Stimulated activated CD4-positive, alpha-beta T cell treated with anti-CD3 and anti-CD28 coated beads, Interleukin-1b, Interleukin-23, amount 100 ng/mL, for 1 hour (primary cell): ENCODE measurements at places on chromosomes 3 and 15.

DNA sequence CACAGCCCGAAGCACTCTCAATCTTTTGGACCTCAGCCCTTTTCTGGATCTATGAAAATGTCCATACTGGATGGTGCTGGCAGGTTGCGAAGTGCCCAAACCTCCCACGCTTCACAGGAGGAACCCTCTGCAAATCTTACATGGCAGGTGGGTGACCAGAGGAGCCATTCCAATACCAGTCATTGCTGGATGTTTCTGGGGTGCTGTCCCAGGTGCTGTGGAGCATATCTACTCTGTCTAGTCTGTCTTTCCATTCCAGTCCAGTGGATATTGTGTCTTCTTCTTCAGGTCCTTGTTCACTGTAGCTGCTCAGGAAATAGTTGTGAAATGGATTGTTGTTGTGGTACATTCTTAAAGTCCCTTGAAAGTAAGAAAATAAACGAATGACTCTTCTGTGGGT, 10.7 kb upstream of the ADIPOQ start:
- DNase-seq, result no peak

GRCh38 chr15:77797270-77797669, 164.6 kb upstream of the LINGO1 start:
- no peak for DNase-seq

- DNase-seq, result no peak
Measured at GRCh38 chr3:78260388-78260787, 1220.5 kb downstream of the ROBO2 start.

DNA sequence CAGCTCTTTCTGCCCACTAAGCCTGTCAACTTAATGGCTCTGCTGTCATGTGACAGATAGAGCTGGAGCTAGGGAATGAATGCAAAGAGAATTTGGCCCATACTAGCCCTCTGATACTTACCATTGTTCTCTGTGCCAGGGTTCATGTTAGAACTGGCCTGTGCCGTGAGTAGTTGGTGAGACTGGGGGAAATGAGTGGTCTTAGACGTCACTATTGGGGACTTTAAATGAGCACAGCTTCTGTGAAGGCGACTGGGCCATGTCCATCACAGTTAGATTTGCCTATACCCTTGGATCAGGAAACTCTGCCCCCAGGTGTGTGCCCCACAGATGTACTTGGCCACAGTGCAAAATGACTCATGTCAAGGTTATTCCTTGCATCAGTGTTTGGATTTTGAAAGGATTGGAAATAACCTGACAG, 124.9 kb downstream of the PTPRG start:
- DNase-seq, result no peak

- no peak for DNase-seq
Measured at GRCh38 chr3:30098653-30099455, 507.5 kb upstream of the TGFBR2 start.

DNA sequence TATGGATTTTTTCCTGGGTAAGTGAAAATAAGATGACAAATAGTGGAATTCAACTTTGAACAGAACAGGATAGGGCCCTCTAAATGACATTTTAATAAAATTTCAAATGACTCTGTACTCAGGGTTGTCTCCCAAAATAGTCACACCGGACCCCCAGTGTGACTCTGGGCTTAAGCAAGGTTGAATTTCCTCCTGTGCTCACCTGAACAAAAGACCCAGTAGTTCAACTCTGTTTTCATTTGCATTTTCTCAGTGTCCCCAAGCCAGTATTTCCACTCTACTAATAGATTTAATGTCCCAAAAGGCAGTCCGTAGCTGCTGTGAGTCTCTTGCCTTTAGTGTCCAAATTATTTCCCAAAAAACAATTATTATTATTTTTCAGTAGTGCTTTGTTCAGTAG, 296.6 kb downstream of the PLOD2 start:
- DNase-seq, result no peak

- no peak for DNase-seq
Measured at GRCh38 chr15:61099020-61099810, 129.9 kb downstream of the RORA start.

DNA sequence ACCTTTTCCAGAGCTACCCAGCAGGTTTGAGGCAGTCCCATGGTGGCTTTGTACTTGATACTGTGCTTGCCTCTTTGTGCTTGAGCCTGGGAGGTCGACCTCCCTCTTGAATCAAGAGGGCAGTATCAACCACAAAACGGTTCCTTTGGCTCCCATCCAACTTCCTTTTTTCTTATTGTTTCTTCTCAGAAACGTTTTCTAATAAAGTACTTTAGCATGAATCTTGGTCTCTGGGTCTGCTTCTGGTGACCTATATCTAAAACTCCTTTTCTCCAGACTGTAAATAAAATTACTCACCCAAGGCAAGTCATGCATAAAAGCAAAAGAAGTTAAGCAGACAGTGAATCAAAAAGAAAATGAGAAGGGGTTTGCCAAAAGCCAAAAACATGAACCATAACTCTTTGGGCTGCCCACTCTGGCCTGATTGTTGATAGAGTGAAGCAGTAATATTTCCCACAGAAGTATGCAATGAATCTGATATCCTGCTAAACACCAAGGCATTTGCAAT, 112.2 kb upstream of the SLC4A7 start:
- DNase-seq, result no peak

GRCh38 chr3:170307671-170308405, 49.7 kb upstream of the SKIL start:
- no peak for DNase-seq

- no peak for DNase-seq
Measured at GRCh38 chr3:44674211-44674610, 25.7 kb downstream of the ZNF35 start.

GRCh38 chr3:23164746-23165145, 38.4 kb upstream of the UBE2E2 start:
- DNase-seq, result no peak

- DNase-seq, result no peak
Measured at GRCh38 chr3:158780766-158781165, 21.1 kb upstream of the MFSD1 start.

GRCh38 chr15:80208758-80209734, 43.0 kb downstream of the CTXND1 start:
- DNase-seq, result no peak

- DNase-seq, result no peak
Measured at GRCh38 chr3:30293621-30294240, 312.7 kb upstream of the TGFBR2 start.

DNA sequence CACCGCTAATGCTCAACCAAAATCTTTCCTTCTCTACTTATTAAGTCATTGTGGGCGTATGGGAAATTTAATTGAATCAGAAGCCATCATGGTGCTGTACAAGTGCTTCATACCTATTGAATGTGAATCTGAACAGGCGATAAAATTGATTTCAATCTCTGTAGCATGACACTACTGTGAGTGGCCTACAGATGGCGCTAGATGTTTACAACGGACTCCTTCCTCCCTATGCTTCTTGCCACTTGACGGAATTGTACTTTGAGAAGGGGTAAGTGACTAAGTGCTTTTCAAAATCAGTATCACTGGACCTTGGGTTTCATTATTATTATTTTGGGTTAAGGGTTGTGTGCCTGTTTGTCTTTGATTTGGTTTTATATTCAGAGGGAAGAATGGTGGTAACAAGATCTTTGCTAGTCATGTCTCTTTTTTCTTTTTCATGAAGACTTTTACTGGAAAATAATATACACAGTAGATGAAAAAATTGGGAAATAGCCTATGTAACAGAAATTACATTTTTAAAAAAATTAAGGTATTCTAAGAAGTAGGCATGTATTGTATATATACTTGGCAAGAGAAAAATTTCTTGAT, 35.4 kb downstream of the ACP3 start:
- DNase-seq, result peak; percentile 23

GRCh38 chr3:174775603-174776002, 83.5 kb upstream of the NAALADL2 start:
- DNase-seq, result no peak

- no peak for DNase-seq
Measured at GRCh38 chr15:49101536-49101935, 53.9 kb downstream of the COPS2 start.

GRCh38 chr15:94606286-94606685, 374.9 kb downstream of the MCTP2 start:
- DNase-seq, result no peak

GRCh38 chr3:42991341-42992315, 12.5 kb downstream of the GASK1A start:
- DNase-seq, result no peak

DNA sequence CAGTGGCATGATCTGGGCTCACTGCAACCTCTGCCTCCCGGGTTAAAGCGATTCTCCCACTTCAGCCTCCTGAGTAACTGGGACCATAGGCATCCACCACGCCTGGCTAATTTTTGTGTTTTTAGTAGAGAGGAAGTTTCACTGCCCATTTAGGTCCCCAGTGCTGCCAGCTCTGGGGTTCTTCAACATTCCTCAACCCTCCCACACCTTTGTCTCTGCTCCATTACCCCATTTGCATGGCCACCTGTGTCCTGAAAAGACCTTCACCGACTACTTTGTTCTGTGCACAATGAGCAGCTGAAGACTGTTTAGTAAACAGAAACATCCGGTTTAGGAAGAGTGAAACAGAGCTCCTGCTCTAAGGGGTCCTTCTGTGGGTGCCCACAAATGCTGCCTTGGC, 92.0 kb downstream of the FAM43A start:
- DNase-seq, result no peak

DNA sequence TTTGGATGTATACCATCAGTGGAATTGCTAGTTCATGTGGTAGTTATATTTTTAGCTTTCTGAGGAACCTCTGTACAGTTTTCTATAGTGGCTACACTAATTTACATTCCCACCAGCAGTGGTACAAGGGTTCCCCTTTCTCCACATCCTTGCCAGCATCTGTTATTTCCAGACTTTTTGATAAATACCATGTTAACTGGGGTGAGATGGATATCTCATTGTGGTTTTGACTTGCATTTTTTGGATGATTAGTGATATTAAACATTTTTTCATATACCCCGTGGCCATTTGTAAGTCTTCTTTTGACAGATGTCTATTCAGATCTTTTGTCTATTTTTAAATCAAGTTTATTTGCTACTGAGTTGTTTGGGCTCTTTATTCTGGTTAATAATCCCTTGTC, 455.6 kb upstream of the RARB start:
- DNase-seq, result no peak

DNA sequence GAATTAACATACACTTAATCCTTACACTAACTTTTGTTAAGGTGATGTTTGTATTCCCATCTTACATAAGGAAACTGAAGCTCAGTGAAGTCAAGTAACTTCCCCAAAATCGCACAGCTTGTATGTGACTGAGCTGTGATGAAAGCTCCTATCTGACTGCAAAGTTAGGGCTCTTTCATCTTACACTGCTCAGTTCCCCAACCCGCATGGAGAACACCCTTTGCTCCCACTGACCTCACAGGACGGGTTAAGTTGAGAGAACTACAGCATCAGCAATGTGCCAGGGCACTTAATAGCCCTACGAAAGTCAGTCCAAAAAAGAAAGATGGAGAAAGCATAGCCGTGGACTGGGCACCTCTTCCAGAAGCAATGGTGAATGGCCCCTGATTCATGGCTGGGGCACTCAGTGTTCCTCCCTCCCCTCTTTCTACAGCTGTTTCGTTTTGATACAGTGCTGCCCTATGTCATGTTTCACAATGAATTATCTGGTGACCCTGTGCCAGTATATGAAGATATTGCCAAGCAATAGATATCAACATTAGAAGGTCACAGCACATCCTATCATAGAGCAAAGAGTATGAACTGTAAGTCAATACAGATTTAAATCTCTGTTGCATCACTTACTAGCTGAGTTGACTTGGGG, 38.0 kb downstream of the CADPS start:
- DNase-seq, result no peak

- DNase-seq, result no peak
Measured at GRCh38 chr3:66816090-66816761, 181.9 kb upstream of the KBTBD8 start.

DNA sequence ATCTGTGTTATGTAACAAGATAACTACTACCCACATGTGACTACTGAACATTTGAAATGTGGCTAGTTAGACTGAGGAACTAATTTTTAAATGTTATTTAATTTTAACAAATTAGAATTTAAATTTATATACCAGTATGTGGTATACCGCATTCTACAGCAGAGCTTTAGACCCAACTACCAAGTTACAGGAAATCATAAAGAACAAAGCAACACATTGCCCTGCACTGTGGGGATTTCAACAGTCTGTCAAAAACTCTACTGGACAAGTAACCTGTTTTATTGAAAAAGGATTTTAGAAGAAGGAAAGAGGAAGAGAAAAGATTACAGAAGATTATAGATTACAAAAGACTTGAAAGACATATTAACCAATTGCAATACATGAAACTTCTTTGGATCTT, 64.9 kb downstream of the DPH6 start:
- DNase-seq, result no peak

DNA sequence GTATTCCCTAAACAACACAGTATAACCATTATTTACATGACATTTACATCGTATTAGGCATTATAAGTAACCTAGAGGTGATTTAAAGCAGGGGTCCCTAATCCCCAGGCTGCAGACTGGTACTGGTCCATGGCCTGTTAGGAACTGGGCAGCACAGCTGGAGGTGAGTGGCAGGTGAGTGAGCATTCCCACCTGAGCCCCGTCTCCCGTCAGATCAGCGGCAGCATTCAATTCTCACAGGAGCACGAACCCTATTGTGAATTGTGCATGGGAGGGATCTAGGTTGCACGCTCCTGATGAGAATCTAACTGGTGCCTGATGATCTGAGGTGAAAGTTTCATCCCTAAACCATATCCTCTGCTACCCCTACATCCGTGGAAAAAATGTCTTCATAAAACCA, 138.2 kb downstream of the ATP10A start:
- DNase-seq, result no peak

- no peak for DNase-seq
Measured at GRCh38 chr15:64982472-64982871, 7.2 kb downstream of the SPG21 start.

DNA sequence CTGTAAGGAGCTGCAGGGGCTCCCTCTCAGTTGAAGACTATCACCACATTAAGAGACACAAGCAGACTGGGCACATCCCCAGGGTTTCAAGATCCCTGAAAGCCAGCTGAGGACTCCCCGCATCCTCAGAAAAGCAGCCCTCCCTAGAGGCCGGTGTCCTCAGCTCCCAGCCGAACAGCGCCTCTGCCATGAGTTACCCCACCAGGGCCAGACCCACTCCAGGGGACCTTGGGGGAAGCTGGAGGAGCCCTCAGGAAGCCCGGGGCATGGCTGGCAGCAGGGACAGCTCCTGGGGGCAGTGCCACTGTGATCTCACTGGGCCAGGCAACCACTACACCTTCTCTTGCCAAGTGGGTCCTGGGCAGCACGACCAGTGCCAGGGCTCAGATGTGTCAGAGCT, 8.1 kb downstream of the KLF15 start:
- no peak for DNase-seq

DNA sequence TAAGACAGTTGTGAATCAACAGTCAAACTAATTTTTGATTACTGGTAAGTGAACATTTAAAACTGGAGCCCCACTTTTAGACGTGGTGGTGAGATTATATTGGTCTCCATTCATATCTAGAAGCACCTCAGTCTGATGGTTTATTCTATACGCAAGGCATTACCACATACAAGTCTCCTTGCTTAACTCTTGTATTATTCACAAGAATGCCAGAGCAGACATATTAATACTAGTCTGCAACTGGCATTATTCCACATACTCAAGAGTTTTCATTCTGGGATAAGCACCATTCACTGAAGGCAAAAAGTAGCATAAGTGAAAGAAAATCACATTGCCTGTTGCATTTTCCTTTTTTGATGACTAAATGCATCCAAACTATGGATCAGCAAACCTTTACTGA, 36.9 kb upstream of the MEIS2 start:
- DNase-seq, result no peak
